ENCODE measurements at places on chromosomes 11 and 22.

DNA sequence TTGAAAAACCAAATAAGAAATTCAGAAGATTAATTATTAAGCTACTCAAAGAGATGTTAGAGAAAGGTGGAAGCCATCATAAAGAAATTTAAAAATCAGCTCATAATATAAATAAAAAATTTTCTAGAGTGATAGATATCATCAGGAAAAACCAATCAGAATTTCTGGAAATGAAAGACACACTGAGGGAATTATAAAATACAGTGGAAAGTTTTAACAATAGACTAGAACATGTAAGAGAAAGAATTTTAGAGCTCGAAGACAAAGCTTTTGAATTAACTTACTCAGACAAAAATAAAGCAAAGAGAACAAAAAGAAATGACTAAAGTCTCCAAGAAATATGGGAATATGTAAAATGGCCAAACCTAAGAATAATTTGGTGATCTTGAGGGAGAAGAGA lies 1926.9 kb upstream of the RAG2 start:
- DNase-seq = no peak

DNA sequence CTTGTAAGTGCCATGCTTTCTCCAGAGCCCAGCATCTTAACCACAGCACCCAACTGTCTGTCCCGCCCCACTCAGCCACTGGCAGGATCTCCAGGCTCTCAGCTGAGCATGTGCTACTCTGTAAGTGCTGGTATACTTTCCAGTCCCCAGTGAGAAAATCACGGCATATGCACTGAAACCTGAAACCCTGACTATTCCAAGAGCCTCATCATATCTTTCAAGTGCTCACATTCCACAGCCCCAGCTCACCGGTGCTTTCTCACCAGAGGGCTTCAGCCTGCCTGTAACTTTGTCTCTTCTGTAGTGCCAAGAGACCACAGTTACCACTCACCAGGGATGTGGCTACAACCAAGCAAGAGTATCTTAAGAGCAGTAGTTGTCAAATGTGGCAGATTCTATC lies 24.4 kb upstream of the PAMR1 start:
- peak; percentile 97 for DNase-seq

DNA sequence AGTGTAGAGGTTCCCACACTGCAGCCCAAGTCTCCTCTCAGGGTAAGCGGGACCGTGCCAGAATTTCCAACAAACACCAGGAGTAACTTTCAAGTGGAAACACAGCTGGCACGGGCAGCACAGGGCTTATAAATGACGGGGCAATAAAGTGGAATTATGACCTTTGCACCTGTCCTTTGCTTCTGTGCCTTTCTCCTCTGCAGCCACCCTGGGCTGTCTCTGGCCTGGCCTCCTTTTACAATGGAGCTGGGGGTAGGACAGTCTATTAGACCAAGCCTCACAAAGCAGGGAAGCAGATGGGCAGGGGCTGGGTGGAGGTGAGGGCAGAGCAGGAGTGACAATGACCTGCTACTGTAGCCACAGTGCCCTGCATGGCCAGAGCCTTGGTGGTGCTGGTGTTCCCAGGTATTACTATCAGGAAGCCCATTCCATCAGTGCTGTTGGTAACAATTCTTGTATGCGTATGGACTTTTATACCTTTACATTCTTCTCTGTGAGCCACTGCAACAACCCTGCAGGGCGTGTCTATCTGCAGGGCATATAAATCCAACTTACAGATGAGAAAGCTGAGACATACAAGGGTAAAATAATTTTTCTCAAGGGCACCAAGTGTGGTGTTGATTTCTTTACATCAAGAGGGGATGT lies 387.8 kb downstream of the CTTN start:
- DNase-seq = no peak

DNA sequence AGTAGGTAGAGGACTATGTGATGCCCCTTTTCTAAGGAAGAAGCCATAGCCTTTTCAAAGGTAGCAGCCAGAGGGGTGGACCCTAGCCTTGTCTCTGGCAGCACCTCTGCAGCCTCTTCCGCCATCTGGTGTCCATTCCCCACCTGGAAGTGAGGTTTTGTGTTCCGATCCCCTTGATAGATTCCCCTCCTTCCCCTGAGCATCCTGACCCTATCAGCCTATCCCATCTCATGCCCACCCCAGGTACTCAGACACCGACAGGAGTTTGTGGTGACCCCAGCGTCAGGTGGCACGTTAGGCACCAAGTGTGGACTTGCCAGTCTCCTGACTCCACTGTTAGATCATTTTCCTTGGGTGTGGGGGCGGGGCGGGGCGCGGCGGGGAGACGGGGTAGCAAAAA lies 398 bp upstream of the FAM89B start:
- peak; percentile 56 for DNase-seq

GRCh38 chr11:1949302-1949701 lies 2.2 kb downstream of the MRPL23 start:
- no peak for DNase-seq

- DNase-seq = no peak
Observed at GRCh38 chr11:33089776-33090175, 50.4 kb downstream of the TCP11L1 start.

DNA sequence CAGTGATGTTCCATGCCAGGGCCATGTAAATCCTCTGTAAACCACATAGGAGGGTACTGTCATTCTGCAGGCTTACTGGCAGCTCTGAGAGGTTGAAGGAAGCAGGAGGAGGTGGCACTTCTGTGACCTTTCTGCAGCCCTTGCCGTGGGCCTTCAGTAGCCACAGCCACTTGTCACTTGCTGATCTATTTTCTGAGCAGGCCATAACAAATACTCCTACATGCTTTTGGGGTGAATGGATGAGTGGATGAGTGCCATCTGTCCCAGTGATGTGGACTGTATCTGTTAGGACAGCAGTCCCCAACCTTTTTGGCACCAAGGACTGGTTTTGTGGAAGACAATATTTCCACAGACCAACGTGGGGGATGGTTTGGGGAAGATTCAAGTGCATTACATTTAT lies 10.2 kb downstream of the B3GNT6 start:
- DNase-seq = no peak

DNA sequence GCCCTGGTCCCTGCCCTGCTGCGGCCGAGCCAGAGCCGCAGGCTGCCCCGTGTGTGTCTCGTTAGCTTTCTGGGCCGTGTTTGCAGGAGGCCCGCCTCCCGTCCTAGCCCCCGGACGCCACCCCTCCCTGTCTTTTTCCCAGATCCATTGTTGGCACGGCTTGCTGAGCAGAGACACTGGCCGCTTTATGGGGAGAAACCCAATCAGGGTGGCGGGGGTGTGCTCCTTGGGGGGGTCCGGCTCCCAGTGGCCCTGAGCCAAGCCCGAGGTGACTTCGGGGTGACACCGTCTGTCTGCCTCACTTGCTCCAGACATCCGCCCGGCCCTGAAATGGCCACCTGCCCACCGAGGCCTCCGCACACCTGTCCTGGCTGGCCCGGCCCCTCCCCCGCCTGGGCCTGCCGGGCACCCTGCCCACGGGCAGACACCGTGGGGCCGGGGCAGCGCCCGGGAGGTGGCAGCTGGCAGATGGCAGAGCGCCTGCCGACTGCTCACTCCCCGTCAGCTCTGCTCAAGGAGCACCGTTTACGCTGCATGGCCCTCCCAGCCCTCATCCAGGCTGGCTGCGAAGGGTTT lies 43.1 kb upstream of the PPARA start:
- no peak for DNase-seq

- DNase-seq = no peak
Observed at GRCh38 chr11:9144828-9145227, 53.4 kb upstream of the SCUBE2 start.

- peak; percentile 48 for DNase-seq
Observed at GRCh38 chr22:36385491-36386350, 2.0 kb downstream of the MYH9 start.

GRCh38 chr11:19651653-19652052 lies 61.0 kb upstream of the NAV2 start:
- no peak for DNase-seq

DNA sequence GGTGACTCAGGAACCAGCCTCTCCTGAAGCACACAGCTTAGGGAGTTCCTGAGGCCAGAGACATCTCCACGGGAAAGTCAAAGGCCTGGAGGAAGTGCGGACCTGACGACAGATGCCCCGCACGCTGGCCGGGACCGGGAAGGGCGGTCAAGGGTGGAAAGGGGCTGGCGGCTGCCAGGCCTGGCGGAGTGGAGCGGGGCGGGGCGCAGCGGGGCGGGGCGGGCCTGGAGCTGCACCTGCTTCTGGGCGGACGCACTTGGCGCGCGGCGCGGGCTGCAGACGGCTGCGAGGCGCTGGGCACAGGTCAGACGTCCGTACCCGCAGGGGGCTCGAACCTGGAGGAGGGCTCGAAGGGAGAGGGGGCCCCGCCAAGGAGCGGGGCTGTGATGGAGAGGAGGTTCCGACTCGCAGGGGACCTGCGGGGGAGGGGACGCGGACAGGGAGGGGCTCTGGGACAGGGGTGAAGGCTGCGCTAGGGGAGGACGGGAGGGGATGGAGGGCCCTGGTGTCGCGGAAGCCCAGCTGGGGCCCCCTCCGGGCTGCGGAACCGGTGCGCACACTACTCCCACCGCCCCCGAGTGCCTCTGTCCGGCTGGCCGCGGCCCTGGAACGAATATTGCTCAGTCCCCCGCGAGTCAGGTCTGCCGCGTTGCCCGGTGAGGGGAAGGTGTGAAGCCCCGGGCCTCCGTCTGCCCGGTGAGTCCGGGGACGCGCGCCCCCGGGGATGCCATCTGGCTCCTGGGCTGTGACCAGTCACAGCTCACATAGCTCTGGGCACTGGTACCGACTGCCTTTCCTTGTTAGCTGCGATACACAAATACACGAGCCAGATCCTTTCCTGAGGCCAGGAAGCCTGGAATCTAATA lies at the start of gene TMEM45B:
Gene TMEM45B, plus strand, starts transcription at position 253 of the 866 bp plus-strand sequence. CDS start 36,635 bp downstream, outside the sequence.
- no peak for DNase-seq

- DNase-seq = no peak
Observed at GRCh38 chr11:3755151-3755550, 42.2 kb downstream of the NUP98 start.

DNA sequence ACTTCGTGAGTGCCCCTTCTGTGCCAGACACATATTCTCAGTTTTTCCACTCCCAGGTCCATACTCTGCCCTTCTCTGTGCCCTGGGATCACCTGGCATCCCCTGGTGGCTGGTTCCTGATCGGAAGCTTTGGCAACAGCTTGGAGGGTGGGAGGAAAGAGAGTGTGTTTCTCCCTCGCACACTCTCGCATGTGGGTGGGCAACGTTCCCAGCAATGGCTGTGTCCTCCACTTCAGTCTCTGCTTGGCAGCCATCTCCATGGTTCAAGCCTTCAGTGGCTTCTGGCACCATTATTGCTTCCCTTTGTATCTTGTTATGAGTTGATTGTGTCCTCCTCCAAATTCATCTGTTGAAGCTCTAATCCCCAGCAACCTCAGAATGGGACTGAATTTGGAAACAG lies 342.7 kb upstream of the SYN3 start:
- no peak for DNase-seq

- DNase-seq = no peak
Observed at GRCh38 chr22:22954656-22955055, 67.0 kb downstream of the IGLL5 start.

DNA sequence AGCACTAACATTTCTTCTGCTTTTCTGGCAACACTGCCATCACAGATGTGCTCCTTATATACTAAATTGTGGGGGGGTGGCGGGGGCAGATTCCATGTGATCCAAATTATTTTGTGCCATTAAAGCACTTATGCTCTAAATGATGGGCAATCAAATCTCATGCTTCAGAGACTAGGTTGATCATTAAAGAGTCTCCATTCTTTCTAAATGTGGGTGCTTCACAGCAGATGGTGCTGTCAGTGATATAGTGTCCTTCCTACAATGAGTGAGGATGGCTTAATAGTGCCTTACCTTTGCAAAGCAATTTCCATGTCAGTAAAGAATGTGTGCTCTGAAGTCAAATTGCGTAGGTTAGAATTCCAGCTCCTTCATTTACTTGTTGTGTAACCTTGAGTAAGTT lies 589.8 kb downstream of the ETS1 start:
- no peak for DNase-seq

DNA sequence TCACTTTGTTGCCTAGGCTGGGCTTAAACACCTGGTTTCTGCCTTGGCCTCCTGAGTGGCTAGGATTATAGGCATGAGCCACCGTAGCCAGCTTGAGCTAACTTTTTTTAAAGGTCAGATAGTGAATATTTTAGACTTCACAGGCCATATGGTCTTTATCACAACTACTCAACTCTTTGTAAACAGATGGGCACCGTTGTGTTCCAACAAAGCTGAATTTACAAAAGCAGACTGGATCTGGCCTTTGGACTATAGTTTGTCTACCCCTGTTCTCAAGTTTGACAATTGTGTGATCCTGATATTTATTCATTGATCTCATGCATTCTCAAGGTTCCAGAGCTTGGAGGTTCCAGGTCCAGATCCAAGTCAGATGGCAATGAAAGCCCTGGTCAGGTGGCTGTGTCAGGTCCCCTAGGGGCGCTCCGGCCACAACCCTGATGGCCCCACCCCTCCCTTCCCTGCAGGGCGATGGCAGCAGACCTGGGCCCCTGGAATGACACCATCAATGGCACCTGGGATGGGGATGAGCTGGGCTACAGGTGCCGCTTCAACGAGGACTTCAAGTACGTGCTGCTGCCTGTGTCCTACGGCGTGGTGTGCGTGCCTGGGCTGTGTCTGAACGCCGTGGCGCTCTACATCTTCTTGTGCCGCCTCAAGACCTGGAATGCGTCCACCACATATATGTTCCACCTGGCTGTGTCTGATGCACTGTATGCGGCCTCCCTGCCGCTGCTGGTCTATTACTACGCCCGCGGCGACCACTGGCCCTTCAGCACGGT lies 15.8 kb downstream of the P2RY2 start:
- no peak for DNase-seq

DNA sequence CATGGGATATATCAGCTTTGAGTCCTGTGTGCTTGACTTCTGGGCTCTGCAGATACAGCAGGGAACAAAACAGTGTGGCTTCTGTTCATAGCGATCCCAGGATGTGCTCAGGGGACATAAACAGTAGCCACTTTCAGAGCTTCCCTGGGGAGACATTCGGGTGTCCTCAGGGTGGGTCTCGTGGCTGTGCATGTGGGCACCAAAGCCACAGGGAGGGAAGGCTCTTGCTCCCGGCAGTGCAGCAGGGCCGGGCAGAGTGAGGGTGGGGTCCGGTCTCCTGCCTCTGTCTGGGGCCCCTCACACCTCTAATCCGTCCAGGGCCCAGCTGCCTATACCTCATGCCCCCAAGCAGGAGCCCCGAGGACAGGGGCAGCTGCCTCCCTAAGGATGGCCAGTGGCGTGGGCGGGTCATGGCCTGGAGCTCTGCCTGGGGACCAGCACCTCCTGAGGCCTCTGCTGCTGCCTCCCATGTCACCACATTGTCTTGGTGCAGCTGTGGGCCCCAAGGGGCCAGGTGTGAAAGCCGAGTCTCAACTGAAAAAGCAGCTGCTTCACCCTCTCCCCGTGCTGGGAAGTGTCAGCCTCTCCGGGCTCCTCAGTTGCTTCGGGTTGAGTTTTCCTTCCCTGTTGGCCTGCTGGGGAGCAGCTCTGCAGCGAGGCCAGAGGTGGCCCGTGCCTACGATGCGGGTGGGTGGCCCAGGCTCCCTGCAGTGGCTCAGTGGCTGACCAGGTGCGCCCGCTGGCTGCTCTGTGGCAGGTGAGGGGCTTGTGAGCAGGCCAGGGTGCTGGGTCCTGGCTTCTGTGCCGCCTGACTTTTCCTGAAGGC lies 3.8 kb downstream of the TPCN2 start:
- DNase-seq = no peak

- DNase-seq = no peak
Observed at GRCh38 chr22:24420072-24420976, 7.1 kb upstream of the ADORA2A start.

Data from fibroblast of skin of right quadriceps (primary cell).